ENCODE measurements at places on chromosomes 13 and 19.

- no peak for DNase-seq
These were observed 34.9 kb downstream of the IRS2 start for GRCh38 chr13:109751477-109751876.

DNA sequence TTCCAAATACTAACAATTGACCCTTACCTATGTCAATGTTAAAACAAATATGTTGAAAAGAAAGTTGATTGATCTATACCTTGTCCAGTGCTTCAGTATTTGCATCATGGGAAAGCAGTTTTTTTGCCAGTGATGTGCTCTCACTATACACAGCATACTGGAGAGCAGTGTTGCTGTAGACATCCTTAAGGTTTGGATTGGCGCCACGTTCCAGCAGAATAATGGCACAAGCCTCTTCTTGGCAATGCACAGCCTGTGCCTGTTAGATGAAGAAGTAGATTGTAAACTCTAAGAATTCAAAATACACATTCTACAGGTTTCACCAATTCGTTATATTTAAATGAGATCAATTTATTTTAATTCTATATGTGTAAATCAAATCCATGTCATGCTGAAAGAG lies 43.9 kb upstream of the C1QTNF9B start:
- no peak for DNase-seq

- DNase-seq = no peak
These were observed 4.4 kb upstream of the ATP1A3 start for GRCh38 chr19:41998246-41999020.

DNA sequence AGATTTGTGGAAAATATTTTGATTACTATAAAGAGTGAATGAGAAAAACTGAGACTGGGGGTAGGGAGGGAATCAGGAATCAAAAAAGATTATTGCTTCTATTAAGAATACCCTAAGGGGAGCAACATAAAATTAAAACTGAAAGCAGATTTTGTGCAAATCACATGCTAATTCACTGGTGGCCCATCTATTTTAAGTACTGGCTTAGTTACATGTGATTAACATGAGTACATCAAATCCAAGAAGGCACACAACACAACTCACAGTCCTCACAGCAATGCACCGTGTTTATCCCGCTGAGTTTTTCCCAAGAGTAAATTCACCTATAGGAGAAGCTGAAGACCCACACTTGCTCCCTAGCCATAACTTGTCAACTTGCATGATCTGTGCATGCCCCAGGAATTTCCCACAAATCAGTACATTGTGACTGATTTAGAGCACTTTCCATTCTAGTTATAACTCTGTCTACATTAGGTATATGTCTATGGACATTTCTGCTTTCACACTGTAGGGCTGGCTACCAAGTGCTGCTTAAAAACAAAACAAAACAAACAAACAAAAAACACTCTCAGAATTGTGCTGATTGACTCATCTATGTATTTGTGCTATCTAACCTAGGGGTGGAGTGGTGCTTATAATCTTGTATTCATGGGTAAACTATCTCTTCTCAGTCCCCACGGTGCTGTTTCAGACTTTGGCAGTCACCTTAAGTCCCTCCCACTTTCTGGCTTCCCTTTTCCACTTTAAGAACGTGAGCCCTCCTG lies 24.3 kb downstream of the AMER2 start:
- peak; percentile 0 for DNase-seq

DNA sequence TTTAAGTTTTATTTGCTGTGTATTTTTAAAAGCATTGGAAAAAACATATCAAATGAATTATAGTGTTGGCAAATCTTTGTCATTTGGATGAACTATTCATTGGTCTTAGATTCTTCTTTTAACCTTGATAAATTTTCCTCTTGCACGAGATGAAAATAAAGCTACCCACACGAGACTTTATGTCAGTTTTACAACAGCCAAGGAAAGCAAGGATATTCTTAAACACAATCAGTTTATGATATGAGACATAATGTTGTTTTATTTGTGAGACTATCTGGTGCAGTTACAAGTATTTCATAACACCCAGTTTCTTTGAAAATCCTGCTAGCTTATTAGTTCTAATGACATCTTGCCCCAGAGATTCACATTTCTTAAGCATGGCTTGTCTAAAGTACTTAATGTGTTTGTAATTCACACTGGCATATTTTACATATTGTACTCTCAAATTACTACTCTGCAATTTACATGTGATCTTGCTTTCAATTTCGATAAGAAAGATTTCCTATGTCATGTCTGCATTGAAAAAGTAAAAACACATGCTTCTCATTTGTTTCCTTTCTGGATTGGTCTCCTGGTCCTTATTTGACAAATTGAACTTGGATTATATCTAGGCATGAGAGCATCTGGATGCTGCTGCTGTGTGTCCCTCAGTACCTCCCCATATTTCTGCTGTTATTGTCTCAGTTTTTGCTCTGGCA lies 955.5 kb upstream of the PCDH9 start:
- DNase-seq = no peak

- DNase-seq = no peak
These were observed 12.8 kb downstream of the MEDAG start for GRCh38 chr13:30918662-30919405.

GRCh38 chr13:31310356-31310755 lies 110.6 kb downstream of the B3GLCT start:
- DNase-seq = no peak

DNA sequence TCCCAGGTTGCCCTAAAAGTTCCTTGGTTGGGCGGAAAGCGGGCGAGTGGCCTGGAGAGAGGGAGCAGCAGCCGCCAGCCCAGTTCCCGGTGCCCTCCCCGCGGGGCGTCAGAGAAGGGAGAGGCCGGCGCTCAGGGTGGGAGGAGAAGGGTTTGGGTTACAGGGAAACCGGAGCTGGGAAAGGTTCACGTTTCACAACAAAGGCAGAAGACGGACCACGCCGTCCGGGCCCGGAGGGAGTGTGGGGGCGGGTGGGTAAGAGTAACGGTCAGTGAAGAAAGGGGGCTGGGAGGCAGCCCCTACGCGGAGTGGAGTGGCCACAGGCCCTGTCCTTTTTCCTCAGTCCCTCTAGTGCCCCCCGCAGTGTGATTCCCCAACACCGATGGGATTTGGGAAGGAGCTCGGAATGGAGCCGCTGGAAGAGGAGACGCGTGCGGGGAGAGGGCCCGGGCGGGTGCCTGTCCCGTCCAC lies 1.6 kb downstream of the SIX5 start:
- DNase-seq = no peak

DNA sequence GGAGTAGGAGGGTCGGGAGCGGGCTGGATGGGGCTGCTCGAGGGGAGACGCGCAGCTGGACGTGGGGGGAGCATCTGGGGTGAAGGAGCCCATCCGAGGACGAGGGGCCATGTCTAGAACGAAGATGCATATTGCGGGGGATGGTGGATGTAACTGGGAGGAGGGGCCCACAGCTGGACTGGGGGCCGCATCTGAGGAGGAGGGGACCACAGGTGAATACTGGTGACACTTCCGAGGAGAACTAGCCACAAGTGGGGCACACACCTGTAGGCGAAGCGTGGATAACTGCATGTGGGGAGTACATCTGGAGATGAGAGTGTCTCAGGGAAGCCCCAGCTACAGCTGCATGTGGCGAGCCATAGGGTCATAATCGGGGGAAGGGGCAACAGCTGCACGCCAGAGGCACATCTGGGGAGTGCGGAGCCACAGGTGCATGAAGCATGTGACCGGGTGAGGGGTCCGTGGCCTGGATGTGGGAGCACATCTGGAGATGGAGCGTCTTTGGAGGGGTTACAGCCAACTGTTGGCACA lies 402 bp downstream of the ZSWIM9 start:
- DNase-seq = no peak

- no peak for DNase-seq
These were observed 13.6 kb upstream of the GPI start for GRCh38 chr19:34351382-34351826.

GRCh38 chr19:15621801-15622200 lies 6.8 kb downstream of the CYP4F8 start:
- DNase-seq = no peak

GRCh38 chr19:4089400-4089908 lies 22.8 kb upstream of the ZBTB7A start:
- no peak for DNase-seq

DNA sequence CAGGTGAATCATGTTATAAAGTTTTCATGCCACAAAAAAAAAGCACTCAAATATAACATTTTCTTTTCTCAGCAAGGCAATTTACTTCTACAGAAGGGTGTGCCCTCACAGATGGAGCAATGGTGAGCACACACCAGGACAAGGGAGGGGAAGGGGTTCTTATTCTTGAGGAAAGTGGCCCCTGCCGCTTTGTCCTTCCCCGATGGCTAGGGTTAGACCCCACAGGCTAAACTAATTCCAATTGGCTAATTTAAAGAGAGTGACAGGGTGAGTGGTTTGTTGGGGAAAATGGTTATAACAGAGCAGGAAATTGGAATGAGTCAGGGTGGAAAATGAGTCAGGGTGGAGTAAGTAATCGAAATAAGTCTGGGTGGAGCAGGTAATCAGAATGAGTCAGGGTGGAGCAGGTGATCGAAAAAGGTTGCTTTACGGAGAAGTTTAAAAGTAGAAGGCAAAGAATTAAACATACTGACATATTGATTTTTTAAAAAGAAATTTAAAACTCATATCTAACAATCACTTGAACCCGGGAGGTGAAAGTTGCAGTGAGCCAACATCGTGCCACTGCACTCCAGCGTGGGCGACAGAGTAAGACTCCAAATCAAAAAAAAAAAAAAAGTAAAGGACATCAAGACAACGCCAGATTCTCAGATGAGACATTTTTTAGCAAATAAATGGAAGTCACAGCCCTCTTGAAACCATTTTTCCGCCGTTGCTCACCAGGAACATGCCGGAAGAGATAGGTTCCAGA lies 813 bp downstream of the ZNF562 start:
- DNase-seq = no peak

- no peak for DNase-seq
These were observed 6.9 kb downstream of the GPR180 start for GRCh38 chr13:94608586-94608985.

- no peak for DNase-seq
These were observed 6.9 kb downstream of the UPK1A start for GRCh38 chr19:35673121-35673804.

- DNase-seq = no peak
These were observed 142.2 kb downstream of the SIPA1L3 start for GRCh38 chr19:38049105-38049649.

GRCh38 chr19:49807904-49808675 lies 5.0 kb downstream of the FUZ start:
- no peak for DNase-seq

DNA sequence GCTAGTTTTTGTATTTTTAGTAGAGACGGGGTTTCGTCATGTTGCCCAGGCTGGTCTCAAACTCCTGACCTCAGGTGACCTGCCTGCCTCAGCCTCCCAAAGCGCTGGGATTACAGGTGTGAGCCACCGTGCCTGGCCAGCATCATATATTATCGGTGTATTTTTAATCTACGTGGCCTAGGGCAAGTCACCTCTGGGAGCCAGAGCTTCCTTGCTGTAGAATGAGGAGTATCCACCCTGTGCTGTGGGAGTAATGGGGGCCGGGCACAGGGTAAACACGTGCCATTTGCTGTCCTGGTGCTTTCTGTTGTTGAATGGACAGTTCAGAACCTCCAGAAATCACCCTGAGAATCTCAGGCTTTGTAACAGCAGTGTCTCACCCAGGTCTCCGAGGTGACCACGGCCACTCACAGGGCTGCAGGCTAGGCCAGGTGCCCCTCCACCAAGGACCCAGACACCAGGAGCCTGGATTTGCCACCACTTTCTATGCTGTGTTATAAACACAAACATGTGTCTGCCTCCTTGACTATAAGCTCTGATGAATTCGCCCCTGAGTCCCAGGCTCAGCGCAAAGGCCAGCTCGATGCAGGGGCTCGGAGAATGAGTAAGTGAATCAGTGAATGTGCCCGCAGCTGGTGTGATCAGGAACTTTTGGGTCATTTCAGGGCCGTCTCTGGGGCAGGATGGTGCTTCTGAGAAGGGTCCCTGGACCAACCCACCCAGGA lies 22.7 kb downstream of the POP4 start:
- no peak for DNase-seq

- DNase-seq = no peak
These were observed 865.1 kb downstream of the EFNB2 start for GRCh38 chr13:105670179-105670990.

DNA sequence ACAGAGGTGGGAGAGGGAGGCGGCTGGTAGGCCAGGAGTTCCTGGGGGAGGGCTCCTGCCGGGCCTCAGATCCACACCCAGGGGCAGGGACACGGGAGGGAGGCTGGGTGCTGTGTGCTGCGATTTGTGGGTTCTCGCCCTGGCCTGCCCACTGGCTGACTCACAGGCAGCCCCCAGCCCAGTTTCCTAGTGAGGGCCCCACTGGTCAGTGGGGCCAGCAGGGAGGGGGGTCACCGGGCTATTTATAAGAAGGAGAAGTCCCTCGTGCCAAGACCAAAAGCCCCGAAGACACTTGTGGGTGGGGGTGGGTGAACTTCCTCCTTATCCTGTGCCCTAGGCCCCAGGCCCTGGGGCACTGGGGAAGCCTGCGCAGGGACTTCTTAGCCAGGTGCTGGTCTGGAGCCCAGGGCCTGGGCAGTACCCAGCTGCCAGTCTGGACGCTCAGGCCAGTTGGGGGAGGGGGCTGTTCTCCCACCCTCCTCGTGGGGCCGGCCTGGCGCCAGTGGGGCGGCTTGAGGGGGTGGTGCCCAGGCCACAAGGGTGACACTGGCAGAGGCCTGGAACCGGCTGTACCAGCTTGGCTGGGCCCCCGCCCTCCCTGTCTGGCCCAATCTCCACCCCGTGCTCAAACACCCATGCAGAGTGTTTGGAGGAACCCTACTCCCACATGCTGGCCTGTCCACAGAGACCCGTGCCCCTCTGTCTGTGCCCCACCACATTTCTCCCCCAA lies 5.0 kb upstream of the JUNB start:
- no peak for DNase-seq
